ENCODE measurements at places on chromosomes 7 and 10. TPM values are rescaled to one million over a fixed set of nuclear protein-coding genes. Genes with fewer than 3 reads are reported as not detected.

DNA sequence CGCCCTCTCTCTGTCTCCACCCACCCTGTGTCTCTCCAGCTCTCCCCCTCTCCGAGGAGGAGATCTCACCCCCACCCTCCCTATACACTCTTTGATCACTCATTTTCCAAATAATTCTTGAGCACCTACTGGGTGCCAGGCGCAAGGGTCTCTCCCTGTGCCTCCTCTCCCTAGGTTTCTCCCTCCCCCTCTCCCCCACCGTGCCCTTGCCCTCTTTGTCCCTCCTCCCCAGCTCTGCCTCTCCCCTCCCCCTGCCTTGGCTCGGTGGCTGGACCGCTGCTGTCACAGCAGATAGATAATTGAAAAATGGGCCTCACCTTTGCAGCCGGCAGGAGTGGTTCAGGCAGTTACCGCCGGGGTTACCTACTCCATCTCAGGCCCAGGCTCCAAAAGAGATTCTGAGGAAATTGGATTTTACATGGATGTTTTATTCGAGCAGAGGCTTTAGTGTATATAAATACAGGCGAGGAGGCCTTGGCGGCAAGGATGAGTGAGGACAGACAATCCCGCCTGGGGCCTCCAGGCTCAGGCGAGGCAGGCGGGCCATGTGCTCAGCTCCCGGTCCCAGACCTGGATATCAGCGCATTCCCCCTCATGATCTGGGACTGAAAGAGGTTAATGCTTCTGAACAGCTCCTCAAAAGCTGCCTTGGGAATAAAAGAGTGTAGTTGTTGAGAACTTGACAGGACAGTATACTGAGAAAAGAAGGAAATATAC lies 60.8 kb upstream of the BTRC start:
- H3K27ac ChIP-seq, result no peak overlapping the region
- H3K4me3 ChIP-seq, result no peak overlapping the region
- DNase-seq, result no peak

The EVX1 gene
- total RNA-seq, result not detected

The ADIRF gene
- total RNA-seq, result not detected

GRCh38 chr10:81600185-81600584 lies 274.8 kb upstream of the NRG3 start:
- no peak overlapping the region for H3K27ac ChIP-seq
- H3K4me1 ChIP-seq, result no peaks in the 10 kb centered on the region
- no peak overlapping the region for H3K4me3 ChIP-seq
- no peaks in the 10 kb centered on the region for H3K36me3 ChIP-seq

DNA sequence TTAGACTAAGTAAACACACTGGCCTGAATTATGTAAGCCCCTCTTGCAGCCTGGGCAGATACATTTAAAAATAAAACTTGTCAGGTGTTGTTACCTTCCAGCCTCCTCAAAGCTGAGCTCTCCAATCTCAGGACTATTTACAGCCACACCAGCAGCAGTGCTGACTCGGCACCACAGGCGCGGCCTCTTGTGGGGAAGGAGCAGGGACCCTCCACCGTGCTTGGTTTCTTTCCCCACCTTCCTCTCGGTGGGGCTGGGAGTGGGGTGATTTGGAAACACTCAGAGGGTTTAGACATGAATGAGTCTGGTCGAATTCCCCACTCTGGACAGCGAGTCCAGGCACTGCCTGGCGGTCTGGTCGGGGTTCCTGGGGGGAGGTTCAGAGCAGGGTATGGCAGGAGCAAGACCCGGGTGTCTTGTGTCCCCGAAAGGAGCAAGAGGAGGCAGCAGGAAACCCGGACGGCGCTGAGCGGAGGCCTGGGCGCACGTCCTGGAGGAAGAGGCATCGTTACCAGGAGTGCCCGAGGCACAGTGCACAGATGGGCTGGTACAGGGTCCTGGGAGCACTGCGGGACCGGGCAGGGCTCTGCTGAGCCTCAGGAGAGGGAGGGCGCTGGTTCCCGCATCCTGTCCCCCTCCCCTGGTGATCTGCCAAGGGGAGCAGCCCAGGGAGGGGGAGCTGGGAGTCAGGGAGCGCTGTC lies 29.2 kb upstream of the CFAP46 start:
- no peaks in the 10 kb centered on the region for H3K36me3 ChIP-seq
- no peak for DNase-seq
- no peak overlapping the region for H3K27ac ChIP-seq

The SPDYE5 gene
- 0.29 TPM for total RNA-seq

DNA sequence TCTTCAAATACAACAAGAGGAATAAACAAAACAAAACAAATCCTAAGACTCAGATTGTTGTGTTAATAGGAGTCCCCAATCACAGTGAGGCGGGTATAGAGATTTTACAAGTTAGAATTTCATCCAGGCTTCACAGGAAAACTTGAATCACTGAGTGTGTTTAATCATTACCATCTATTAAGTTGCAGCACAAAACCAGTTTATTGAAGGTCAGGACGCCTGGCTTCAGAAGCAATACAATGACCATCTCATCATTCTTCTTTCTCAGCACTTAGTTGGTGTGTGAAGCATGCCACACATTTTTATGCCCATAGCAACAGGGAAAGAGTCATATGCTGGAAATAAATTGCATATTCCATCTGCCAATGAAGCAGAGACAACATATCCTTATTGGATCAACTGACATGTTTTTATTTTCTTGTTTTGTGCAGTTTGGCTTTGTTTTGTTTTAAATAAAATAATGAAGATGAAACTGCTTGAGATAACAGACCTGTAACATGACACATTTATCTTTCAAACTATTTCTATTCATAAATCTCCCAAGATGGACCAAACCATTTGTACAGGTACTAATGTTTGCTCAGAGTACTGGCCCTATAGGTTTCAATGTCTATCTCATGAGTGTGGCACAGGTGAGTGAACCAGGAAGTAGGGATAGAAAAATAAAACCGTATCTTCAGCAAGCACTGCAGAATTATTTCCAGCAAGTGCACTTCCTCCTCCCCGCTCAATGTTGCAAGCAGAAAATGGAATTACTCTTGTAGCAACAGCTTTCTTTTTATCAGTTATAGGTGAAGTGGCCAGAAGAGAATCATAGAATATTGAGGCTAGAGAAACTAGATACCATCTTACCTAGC lies 40.4 kb downstream of the TAC1 start:
- no peak overlapping the region for H3K27ac ChIP-seq
- H3K27me3 ChIP-seq, result no peaks in the 10 kb centered on the region
- H3K4me1 ChIP-seq, result no peaks in the 10 kb centered on the region
- no peak for DNase-seq
- H3K36me3 ChIP-seq, result no peaks in the 10 kb centered on the region

The KLF14 gene
- not detected for total RNA-seq

The ITGB1 gene
- total RNA-seq, result 435 TPM

DNA sequence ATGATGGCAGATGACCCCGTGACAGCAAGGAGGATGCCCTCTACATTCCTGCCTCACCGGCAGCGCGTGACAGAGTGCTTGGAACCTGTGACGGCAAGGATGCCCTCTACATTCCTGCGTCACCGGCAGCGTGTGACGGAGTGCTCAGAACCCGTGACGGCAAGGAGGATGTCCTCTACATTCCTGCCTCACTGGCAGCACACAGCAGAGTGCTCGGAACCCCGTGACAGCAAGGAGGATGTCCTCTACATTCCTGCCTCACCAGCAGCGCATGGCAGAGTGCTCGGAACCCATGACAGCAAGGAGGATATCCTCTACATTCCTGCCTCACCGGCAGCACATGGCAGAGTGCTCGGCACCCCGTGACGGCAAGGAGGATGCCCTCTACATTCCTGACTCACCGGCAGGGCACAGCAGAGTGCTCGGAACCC lies 231.0 kb downstream of the DIP2C start:
- H3K27me3 ChIP-seq, result no peaks in the 10 kb centered on the region
- H3K4me1 ChIP-seq, result peaks cover 18% of the 10 kb centered on the region
- H3K36me3 ChIP-seq, result no peaks in the 10 kb centered on the region
- no peak for DNase-seq

Measured in CD4-positive, alpha-beta memory T cell (primary cell).